ENCODE measurements at places on chromosomes 6 and 20.

GRCh38 chr20:10898552-10898951, 224.8 kb upstream of the JAG1 start:
- no peaks in the 10 kb centered on the region for H3K36me3 ChIP-seq
- DNase-seq: no peak
- no peak overlapping the region for H3K27ac ChIP-seq
- H3K4me3 ChIP-seq: no peak overlapping the region
- no peaks in the 10 kb centered on the region for H3K27me3 ChIP-seq

- H3K4me3 ChIP-seq: no peak overlapping the region
- no peak for DNase-seq
- H3K36me3 ChIP-seq: no peaks in the 10 kb centered on the region
- H3K27ac ChIP-seq: no peak overlapping the region
- H3K27me3 ChIP-seq: no peaks in the 10 kb centered on the region
Measured at GRCh38 chr6:97705568-97705967, 422.6 kb upstream of the MMS22L start.

DNA sequence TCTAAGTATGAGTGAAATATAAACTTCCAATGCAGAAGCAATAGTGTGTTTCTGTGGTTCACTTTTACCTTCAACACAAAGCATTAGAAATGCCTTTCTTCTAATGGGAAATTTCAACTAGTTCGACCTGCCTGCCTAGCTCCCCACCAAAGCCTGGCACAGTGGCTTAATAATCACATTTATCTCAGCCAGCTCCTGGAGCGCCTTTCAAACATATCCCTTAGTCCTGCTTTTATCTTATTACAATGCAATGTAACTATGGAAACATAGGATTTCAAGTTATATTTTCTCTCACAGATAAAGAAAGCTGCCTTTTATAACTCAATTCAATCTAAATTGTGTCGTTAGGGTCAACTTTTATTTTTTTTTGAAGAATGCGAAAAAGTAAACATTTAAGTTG, 53.7 kb downstream of the KIF13A start:
- no peak for DNase-seq
- no peaks in the 10 kb centered on the region for H3K36me3 ChIP-seq
- peak overlapping the region; percentile 44 for H3K27ac ChIP-seq
- H3K4me1 ChIP-seq: peaks cover 15% of the 10 kb centered on the region
- H3K4me3 ChIP-seq: no peak overlapping the region
- no peaks in the 10 kb centered on the region for H3K27me3 ChIP-seq

- DNase-seq: peak; percentile 36
- peaks cover 13% of the 10 kb centered on the region for H3K4me1 ChIP-seq
- peaks cover 20% of the 10 kb centered on the region for H3K27me3 ChIP-seq
- H3K27ac ChIP-seq: no peak overlapping the region
Measured at GRCh38 chr6:166307082-166308032, 835 bp downstream of the PRR18 start.

GRCh38 chr6:34390531-34391472, 1.7 kb downstream of the NUDT3 start:
- peak overlapping the region; percentile 65 for H3K27ac ChIP-seq
- H3K4me1 ChIP-seq: peaks cover 17% of the 10 kb centered on the region
- no peak for DNase-seq
- no peaks in the 10 kb centered on the region for H3K27me3 ChIP-seq
- peak overlapping the region; percentile 58 for H3K4me3 ChIP-seq

GRCh38 chr6:29442719-29443118, 3.6 kb downstream of the OR10C1 start:
- no peak overlapping the region for H3K27ac ChIP-seq
- no peak for DNase-seq
- H3K4me1 ChIP-seq: no peaks in the 10 kb centered on the region
- H3K4me3 ChIP-seq: no peak overlapping the region

DNA sequence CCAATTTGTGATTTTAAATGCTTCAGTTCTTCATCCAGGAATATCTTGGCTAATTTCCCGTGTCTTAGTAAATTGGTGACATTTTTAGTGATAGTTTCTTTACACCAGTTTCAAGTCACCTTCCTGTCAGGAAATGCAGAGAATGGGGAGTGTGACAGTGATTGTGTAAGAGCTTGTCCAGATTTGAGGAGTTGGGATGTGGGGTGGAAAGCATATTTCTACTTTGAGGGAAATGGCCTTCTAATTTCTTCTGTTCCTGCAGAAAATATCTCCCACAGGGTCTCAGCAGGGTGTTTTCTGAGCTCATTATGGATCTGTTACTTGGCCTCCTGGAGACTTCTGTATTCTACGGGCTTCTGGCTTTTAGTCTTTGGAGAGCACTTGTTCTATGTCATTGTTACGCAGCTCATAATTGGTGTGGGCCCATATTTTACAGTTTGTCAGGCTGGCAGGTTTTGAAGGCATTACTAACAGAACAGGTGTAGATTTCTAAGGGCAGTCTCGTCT, 65.6 kb downstream of the TMEM200A start:
- DNase-seq: no peak
- H3K27ac ChIP-seq: no peak overlapping the region
- no peaks in the 10 kb centered on the region for H3K4me1 ChIP-seq
- H3K27me3 ChIP-seq: no peaks in the 10 kb centered on the region
- H3K36me3 ChIP-seq: no peaks in the 10 kb centered on the region

DNA sequence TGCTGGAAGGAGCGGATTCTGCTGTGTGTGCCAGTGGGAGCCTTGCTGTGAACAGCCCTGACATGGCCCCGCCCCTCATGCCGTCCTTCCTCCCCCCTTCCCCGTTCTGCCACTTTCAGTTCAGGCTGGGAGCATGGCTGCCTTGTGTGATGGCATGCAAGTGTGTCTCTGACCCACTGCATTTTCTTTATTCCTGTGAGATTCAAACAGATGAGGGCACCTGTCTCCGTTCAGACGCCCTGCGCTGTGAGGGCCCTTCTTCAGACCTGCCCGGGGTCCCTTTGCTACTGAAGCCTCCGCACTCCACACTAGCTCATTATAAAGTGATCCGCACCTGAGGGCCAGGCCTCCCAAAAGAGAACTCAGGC, 88.3 kb downstream of the TAF4 start:
- H3K36me3 ChIP-seq: peaks cover 20% of the 10 kb centered on the region
- H3K4me1 ChIP-seq: peaks cover 23% of the 10 kb centered on the region
- no peak overlapping the region for H3K27ac ChIP-seq
- no peak overlapping the region for H3K4me3 ChIP-seq
- no peaks in the 10 kb centered on the region for H3K27me3 ChIP-seq

GRCh38 chr20:52219441-52219840, 27.9 kb upstream of the ZFP64 start:
- H3K36me3 ChIP-seq: no peaks in the 10 kb centered on the region
- H3K4me1 ChIP-seq: no peaks in the 10 kb centered on the region
- H3K4me3 ChIP-seq: no peak overlapping the region
- no peak overlapping the region for H3K27ac ChIP-seq
- no peaks in the 10 kb centered on the region for H3K27me3 ChIP-seq

- H3K4me3 ChIP-seq: no peak overlapping the region
- H3K27ac ChIP-seq: no peak overlapping the region
- no peaks in the 10 kb centered on the region for H3K27me3 ChIP-seq
- DNase-seq: no peak
- no peaks in the 10 kb centered on the region for H3K4me1 ChIP-seq
Measured at GRCh38 chr6:165562421-165563090, 100.5 kb downstream of the PDE10A start.

DNA sequence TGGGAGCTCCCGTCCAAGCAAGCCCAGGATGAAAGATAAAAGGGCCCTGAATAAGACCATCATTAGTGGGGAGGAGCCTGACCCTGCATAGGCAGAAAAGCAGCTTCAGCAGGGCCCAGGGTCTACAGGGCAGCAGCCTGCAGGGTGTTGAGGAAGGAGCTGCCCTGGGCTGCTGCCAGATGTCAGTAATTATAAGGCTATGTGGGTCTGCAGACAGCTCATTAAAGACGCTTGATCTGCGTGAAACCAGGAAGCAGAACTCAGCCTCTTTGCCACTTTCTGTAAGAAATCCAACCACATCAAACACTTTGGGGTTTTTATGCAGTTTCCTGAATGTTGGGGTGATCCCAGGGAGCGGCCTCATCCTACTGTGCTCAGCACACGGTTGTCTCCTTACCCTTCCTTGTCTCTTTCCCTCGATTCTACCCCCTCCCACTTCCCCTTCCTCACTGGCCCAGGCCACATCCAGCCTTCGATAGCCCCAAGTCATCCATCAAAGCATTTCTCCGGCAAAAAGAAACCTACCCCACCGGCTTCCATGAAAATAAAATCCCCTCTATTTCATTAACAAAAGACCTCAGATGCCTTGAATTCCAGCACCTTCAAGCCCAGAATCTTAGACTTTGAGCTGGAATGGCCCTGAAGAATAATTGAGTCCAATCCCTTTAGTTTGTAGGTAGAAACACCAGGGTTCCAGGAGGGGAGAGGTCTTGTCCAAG, 1.0 kb upstream of the TGM6 start:
- H3K27ac ChIP-seq: no peak overlapping the region
- peak; percentile 65 for DNase-seq
- no peaks in the 10 kb centered on the region for H3K27me3 ChIP-seq
- peaks cover 13% of the 10 kb centered on the region for H3K4me1 ChIP-seq

- peaks cover 41% of the 10 kb centered on the region for H3K27me3 ChIP-seq
- peak; percentile 22 for DNase-seq
- peaks cover 15% of the 10 kb centered on the region for H3K4me1 ChIP-seq
Measured at GRCh38 chr20:46308258-46309157, at the start of gene CDH22. TSS of gene CDH22 (minus strand) at chr20:46308498. CDS start at chr20:46251294, 57,204 bp downstream.

- no peak overlapping the region for H3K27ac ChIP-seq
- no peak for DNase-seq
- no peaks in the 10 kb centered on the region for H3K36me3 ChIP-seq
- no peaks in the 10 kb centered on the region for H3K27me3 ChIP-seq
Measured at GRCh38 chr6:156948277-156948676, 171.1 kb downstream of the ARID1B start.

Measured in natural killer cell (primary cell).